ENCODE measurements at places on chromosomes 12 and 14. TPM values are rescaled to one million over a fixed set of nuclear protein-coding genes. Genes with fewer than 3 reads are reported as not detected.
A peak's percentile ranks its signal among the peaks of the same experiment; 100 is the strongest.

Gene CTSG
- 5.3 TPM for total RNA-seq

Gene SMCO2
- not detected for total RNA-seq

Gene FAIM2
- 6.4 TPM for total RNA-seq

Gene ALG10
- 6.0 TPM for total RNA-seq

Gene LALBA
- total RNA-seq = not detected

Gene TAS2R31
- 0.68 TPM for total RNA-seq

Gene TDRD9
- 3.5 TPM for total RNA-seq

Gene TMEM63C
- not detected for total RNA-seq

Gene NAV3
- total RNA-seq = 6.9 TPM

Gene SLC8A3
- 0.62 TPM for total RNA-seq

Gene IKZF4
- total RNA-seq = 6.7 TPM

Gene KRT5
- total RNA-seq = 1.2 TPM

- DNase-seq = no peak
These were observed 72.2 kb upstream of the BCL11B start for GRCh38 chr14:99344051-99344758.

GRCh38 chr14:53900499-53900898, 56.1 kb downstream of the BMP4 start:
- peak; percentile 57 for DNase-seq

DNA sequence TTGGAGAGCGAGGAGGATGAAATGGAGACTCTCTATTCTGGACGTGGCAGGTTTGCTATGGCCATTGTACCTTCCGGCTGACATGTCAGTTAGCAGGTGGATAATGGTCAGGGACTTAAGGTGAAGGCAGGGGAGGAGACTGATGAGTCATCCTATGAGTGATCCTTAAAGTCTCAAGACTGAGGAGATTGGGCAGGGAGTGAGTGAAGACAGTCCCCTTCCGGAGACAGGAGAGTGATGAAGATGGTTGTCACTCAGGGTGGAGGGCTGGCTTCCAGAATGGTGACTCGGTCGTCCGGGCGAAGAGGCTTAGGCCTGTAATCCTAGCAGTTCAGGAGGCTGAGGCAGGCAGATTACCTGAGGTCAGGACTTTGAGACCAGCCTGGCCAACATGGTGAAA, 49.8 kb upstream of the CCDC63 start:
- no peak for DNase-seq

- DNase-seq = no peak
These were observed 585.5 kb upstream of the ATXN7L3B start for GRCh38 chr12:73951956-73952703.

DNA sequence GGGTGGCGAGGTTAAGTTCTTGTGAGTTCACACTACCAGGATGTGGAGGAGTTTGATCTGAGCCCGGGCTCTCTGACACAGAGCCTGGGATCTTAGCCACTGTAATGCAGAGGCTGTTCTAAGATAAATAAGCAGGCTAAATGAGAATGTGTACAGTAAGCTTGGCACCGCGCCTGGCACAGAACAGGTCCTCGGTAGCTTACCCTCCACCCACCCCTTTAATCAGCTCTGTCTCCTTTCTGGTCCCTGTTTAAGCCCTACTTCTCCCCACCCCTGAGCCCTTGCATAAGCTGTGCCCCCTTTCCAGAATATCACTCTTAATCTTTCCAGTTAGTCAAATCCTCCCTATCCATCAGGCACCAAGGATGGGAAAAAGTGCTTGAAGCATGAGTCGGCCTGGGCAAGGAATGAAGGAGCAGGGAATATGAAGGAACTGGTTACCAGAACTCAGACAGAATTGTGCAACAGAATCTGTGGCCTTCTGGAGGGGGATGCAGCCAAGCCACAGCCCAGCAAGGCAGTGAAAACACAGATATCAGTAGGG, 32.8 kb upstream of the CMKLR1 start:
- peak; percentile 36 for DNase-seq

GRCh38 chr12:27974735-27975221, 2.2 kb upstream of the PTHLH start:
- DNase-seq = no peak

- DNase-seq = no peak
These were observed 729.7 kb downstream of the BCL11B start for GRCh38 chr14:98542316-98542715.

DNA sequence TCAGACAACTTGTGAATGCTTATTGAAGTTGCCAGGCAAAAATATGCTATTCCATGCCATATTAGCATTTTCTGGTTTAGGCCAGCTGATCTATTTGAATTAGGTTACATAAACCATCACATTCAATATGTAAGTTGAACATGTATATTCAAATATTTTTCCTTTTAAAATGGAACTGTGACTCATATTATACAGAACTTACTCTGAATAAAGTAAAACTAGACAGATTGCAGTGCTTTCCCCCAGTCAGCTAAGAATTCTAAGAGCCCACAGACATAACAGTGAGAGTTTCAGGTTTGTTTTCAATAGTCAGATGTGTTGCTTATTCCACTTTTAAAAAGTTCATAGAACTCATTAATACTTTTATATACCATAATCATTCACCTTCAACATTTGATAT, 119.8 kb downstream of the MGST1 start:
- DNase-seq = no peak

GRCh38 chr12:30824311-30824710, 69.6 kb upstream of the CAPRIN2 start:
- no peak for DNase-seq

- peak; percentile 89 for DNase-seq
These were observed at the start of gene CCDC77 for GRCh38 chr12:401235-402028. Gene CCDC77, plus strand, starts transcription at chr12:401644. Its CDS starts 7,740 bp downstream, at chr12:409384.

DNA sequence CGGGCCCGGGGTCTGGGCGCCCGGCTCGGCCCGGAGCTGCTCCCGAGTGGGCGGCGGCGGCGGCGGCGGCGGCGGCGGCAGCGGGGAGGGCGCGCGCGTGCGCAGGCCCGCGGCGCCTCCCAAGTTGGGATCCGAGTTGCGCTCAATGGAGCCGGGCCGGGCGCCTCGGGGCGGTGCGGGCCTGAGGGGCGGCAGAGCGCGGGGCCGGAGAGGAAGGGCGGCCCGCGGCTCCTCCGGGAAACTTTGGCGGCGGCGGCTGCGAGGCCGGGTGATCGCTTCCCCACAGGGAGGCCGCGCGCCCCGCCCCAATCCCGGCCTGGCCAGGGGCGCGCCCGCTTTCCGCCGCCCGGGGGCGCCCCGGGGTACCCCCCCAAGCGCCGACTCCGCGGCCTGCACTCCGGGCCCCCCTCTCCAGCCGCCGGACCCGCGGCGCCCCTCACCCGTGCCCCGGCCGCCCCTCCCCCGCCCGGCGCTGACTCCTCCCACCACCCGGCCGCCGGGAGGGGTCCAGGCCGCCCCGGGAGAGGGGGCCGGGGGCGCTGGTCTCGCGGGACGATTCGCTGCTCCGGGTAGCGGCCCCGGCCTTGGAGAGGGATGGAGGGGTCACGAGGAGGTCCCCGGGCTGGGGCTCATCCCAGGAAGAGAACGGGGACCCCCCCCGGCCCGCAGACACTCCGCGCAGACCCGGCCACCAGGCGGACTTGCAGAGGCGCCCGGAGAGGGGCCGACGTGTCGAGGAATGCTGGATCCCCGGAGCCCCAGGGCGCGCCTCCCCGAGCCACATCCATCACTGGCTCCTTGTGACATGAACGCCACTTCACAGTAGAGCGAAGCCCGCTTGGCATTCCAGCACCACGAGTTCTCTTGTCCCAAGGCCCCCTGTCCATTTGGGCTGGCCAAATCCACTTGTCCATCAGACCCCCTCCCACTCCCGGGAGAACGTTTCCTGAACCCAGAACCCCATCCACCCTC, at the start of gene RILPL1:
Gene RILPL1 (minus strand): TSS at position 48 of the 972 bp plus-strand sequence. CDS start 237 bp downstream, outside the sequence.
- DNase-seq = peak; percentile 68

- DNase-seq = peak; percentile 31
These were observed 22.1 kb upstream of the KIF26A start for GRCh38 chr14:104116288-104116755.

- no peak for DNase-seq
These were observed 437.1 kb upstream of the TBX3 start for GRCh38 chr12:115121053-115121452.

DNA sequence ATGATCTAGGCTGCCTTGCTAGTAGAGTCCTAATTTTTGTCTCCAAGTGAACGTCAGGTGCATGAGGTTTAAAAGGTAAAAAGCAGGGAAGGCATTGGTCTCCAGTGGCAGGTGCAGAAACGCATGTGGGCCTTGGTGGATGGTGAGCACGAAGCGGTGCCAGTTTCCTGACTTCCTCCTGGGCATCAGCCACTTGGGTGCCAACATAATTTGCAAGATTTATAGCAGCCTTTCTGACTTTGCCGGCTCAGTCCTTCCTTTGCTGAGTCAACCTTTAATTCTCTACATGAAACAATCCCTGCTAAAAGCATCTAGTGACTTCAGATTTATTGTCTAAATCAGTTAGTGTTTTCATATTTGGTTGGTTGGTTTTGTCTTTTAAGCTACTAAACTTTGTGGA, 355.7 kb upstream of the TMEM132C start:
- DNase-seq = no peak

- no peak for DNase-seq
These were observed 423.7 kb downstream of the ATP23 start for GRCh38 chr12:58365087-58365390.

- DNase-seq = peak; percentile 87
These were observed 449 bp upstream of the LTBP2 start for GRCh38 chr14:74612350-74613021.

DNA sequence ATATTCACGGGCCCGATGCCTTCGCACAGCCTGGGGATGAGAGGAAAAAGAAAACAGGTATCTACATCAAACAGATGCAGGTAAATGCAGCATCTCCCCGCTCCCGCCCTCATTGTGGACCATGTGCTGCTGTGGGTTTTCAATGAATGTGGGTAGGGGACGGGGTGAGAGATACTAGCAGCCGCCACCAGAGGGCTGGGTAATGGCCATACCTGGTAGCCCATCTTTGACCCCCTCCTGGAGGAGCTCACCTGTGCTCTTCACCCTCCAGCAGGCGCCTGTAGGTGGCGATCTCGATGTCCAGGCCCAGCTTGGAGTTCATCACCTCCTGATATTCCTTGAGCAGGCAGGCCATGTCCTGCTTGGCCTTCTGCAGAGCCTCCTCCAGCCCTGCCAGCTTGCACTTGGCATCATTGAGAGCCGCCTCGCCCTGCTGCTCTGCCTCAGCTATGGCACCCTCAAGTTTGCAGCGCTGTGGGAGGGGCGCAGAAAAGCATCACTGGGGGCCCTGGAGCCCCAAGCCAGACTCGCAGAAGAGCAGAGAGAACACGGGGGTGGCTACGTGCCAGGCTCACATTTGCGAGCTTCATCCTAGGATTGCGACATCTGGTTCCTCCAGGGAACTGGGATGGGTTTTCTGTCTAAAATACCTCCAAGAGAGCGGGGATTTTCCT, 10.2 kb downstream of the KRT82 start:
- DNase-seq = no peak

DNA sequence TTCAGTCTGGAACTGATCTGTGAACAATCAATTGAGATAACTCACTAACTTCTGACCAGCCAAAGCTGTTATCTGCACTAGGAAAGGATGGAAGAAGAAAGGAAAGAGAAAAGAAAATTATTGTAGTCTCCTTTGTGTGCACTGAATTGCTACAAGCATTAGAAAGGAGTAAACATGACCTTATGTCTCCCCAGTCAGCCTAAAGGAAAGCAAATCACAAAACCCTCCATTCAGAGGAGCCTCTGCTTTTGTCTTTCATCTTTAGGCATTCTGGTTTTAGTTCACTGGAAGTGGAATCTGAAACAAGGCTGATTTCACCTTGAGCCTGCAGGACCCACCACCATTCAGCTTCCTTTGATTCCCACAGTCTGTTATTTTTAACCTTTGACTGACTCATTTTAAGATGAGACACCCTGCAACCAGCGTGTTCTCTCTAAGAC, 26.0 kb downstream of the TBX3 start:
- DNase-seq = no peak

DNA sequence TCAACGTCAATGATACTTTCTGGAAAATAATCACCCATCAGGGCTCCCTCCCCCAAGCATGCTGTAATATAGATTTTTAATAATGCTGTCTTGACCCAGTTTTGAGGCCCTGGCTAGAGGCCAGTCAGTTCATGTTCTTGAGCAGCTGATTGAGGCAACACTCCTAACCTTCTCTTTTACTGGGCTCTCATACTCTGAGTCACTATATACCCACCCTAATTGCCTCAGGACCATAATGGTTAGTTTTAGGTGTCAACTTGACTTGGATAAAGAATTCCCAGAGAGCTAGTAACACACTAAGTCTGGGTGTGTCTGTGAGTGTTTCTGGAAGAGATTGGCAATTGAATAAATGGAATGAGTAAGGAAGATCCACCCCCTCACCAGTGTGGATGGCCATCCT, 527.0 kb upstream of the ATP2B1 start:
- DNase-seq = no peak

DNA sequence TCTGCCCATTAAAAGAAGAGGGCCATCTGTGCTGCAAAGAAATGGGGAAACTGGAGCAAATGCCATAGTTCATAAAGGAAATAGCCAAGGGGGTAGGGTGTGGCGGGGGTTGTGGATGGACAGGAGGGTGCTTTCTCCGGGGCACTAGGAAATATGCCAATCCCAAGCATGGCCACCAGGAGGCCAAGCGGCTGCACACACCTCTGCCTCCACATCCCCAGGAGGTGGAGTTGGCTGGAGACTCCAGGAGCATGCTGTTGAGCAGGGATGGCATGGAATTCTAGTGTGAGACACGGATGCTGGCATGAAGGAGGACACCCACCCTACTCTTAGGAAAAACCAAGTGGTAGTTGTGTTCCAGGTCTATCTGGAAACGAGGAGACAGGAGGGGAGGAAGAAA, 25.2 kb downstream of the NID2 start:
- peak; percentile 37 for DNase-seq

GRCh38 chr12:3002646-3003045, 43.4 kb downstream of the TEAD4 start:
- no peak for DNase-seq

- no peak for DNase-seq
These were observed 6.0 kb downstream of the TMEM63C start for GRCh38 chr14:77187649-77188012.

GRCh38 chr12:63056649-63057048, 94.4 kb downstream of the AVPR1A start:
- DNase-seq = no peak

DNA sequence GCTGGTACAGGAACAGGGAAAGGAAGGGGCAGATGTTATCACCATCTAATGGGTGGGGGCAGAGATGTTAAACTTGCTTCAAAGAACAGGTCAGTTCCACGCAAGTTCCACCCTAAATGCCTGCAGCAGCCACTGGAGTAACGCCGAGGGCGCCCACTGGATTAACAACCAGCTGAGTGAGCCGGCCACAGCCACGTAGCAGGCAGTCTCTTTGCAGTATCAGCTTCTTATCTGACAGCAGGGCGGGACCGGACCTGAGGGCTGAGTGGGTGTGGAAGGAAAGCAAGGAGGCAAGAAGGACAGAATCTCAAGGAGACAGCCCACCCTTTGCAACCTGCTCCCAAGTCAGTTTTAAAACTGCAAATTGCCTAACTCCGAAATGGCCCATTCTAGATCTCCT, 38.4 kb upstream of the FOXN3 start:
- DNase-seq = peak; percentile 47

All from left cardiac atrium (tissue), 4 donors.